Cortex of kidney (tissue), 1 donor: ENCODE measurements at places on chromosomes 2 and 18.

DNA sequence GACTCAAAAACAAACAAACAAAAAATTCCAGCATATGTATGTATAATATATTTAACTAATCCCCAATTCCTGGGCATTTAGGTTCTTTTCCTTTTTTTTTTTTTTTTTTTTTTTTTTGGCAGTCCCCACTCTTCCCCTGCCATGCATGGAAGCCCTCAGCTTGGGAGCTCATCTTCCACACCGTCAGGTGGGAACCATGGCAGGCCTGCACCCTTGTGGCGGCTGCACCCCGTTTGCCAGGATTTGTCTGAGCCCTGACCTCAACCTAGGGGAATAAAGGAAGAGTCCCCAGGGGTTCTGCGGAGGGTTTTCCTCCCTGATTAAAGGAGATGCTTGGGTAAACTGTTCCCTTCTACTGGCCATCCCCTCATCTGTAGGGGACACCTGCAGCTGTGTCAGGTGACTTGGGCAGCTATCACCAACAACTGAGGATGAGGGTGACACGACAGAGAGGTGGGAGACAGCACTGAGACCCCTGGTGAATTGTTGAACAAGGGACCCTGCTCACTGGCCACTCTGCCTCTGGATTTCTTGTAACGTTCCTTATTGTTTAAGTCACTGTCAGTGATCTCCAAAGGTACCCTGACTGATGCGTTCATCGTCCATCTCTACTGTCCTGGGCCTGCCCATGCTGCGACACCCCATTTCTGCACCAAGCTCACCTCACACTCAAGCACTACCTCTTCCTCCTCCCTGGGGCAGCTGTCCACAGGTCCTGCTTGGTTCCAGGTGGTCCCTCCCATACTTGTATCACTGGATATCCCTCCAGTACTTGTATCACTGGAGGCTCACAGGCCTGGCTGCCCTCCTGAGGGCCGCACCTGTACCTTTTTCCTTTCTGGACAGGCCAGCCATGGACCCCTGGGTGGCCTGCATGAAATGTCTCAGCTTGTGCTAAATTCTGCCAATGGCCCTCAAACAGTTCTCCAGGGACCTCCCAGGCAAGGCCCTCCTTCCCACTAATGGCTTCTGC lies 14.5 kb downstream of the TMEM185B start:
- no peak for DNase-seq

DNA sequence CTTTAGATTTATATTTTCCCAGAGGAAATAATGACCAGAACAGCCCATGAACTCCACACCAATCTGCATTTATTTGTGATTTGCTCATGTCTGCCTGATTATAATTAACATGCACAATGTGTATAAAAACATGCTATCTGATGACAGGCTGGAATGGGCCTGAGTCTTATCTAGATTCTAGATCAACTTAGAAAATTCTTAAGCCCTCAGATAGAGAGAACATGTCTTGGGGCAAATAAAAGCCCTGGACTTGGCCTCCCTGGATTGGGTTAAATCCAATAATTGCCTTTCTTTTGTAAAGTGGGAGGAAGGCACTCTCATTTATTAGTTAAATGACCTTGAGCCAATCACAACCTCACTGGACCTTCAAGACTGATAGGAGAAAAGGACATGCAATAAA lies 61.8 kb downstream of the EVA1A start:
- DNase-seq = no peak

- DNase-seq = no peak
Observed at GRCh38 chr2:231362555-231363184, 32.8 kb upstream of the B3GNT7 start.

DNA sequence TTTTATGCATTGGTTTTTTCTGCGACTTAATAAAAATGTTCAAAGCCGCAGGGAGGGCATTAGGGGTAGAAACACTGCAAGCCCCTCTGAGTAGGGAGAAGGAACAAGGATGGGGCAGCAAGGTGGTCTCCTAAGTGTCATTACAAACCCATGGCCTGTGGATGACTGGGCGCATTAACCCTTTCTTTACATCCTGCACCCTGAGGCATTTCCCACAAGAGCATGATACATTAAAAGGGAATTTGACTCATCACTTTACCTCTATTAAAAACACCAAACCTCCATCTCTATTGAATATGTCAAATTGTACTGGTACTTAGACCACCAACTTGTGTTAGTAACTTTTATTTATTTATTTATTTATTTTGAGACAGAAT lies 112.5 kb downstream of the VIT start:
- DNase-seq = no peak

- DNase-seq = no peak
Observed at GRCh38 chr2:216003876-216004696, 9.3 kb downstream of the MREG start.

DNA sequence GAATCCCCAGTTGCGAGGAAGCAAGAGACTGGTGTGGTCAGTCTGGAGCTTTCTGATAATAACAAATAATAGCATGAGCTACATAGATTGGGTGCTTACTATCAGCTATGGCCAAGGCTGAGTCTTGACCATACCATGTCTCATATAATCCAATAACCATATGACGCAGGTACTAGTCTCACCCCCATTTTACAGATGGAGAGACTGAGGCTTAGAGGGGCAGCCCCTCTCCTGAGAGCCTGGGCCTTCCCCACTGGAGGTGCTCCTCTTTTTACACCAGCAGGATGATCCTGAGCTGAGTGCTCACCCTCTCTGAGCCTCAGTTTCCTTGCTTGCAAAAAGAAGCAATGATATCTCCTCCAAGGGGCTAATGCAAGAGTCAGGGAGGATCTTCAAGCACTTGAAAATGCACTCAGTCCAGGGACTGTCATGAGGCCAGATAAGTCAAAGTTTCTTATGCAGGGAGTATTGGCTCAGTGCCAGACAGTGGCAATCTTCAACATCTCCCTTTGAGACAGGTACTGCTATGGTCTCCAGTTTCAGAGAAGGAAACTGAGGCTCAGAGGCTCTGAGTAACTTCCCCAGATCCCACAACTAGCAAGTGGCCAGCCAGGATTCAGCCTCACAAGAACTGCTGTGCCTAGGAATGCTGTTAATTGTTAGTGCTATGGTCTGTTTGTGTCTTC lies 149.7 kb downstream of the TFCP2L1 start:
- no peak for DNase-seq

DNA sequence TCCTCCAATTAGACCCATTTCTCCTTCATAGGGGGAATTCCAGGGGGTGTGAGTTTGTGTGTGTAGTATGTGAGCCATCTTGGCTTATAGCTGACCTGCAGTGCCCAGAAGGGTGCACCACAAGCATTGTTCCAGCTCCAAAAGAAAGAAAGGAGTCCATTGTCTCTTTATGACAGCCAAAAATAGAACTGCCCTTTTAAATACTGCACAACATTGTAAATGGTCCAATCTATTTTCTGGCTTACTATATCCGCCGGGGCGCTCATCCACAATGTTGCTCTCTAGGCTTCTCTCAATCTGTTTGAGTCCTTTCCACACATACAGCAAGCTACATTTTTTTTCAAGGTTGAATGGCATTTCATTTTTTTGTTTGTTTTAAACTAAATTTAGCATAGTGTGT lies 517.5 kb downstream of the STK39 start:
- no peak for DNase-seq

GRCh38 chr2:172213116-172213860 lies 110.6 kb upstream of the DLX2 start:
- no peak for DNase-seq

- no peak for DNase-seq
Observed at GRCh38 chr18:13514558-13514957, 211.8 kb downstream of the FAM210A start.

DNA sequence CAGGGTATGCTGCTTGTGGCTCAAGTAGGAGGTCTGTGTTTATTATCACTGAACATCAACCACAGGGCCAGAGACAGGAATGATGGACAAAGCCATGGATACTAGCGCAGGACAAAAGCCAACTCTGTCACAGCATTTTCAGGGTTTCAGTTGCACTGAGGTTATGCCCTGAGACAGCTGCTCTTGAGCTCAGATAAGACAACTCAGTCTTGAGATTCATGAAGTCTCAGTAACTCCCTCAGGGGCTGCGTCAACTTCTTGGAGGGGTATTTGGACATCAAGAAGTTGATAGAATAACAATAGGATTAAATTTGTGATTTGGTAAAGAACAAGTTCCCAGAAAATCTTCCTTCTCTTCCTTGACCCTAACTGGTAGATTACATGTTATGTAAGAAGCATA lies 287.0 kb upstream of the SLC14A2 start:
- DNase-seq = no peak

GRCh38 chr2:119451336-119452050 lies 19.8 kb downstream of the TMEM37 start:
- no peak for DNase-seq

GRCh38 chr2:215791481-215791937 lies 221.8 kb downstream of the MREG start:
- no peak for DNase-seq

- no peak for DNase-seq
Observed at GRCh38 chr2:8253781-8254180, 428.1 kb upstream of the ID2 start.

GRCh38 chr18:9507565-9508088 lies 32.3 kb downstream of the RALBP1 start:
- no peak for DNase-seq

DNA sequence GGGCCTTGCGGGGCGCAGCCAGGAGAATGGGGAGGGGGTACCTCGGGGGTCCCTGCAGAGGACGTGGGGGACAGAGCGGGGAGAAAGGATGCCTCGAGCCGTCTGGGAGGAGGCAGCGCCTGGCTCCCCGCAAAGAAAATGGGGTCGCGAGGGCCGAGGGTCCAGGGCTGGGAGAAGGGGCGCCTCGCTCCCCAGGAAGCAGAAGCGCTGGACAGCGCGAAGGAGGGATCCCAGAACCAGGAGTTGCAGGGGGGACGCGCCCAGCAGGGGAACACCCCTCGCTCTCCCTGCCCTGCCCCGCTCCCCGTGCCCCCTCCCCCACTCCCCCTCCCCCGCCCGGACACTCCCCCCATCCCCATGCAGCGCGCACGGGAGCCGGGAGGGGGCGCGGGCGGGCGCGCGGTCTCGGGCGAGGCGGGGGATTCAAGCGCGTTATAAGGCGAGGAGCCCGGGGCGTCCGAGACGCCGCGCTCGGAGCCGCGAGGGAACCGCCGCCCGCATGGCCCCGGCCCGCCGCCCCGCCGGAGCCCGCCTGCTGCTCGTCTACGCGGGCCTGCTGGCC lies at the start of gene ERFE:
ERFE (plus strand) TSS at position 462 of the 562 bp plus-strand sequence; CDS start at position 500, 38 bp downstream.
- DNase-seq = no peak

GRCh38 chr2:237026981-237027711 lies 58.5 kb upstream of the COPS8 start:
- no peak for DNase-seq

GRCh38 chr2:235532307-235532706 lies 38.5 kb downstream of the AGAP1 start:
- DNase-seq = no peak

DNA sequence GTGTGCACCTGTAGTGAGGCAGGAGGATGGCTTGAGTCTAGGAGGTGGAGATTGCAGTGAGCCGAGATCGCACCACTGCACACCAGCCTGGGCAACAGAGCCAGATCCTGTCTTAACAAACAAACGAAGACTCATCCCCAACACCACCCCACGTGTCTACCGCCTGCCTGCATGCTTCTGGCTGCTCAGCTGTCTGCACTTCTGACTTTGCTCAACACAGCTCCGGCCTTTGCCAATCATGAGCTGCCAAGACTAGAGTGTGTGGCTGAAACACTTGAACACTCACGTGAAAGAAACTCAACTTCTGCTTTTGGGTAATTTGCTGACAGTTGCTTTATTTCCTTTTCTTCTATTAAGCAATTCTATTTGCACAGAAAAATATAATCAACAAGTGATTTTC lies 32.1 kb upstream of the SP3 start:
- no peak for DNase-seq

- no peak for DNase-seq
Observed at GRCh38 chr2:40043641-40044040, 264.6 kb upstream of the THUMPD2 start.

GRCh38 chr2:201255408-201256033 lies 4.8 kb upstream of the CASP8 start:
- no peak for DNase-seq

- DNase-seq = no peak
Observed at GRCh38 chr2:110713513-110714362, 18.6 kb upstream of the ACOXL start.

DNA sequence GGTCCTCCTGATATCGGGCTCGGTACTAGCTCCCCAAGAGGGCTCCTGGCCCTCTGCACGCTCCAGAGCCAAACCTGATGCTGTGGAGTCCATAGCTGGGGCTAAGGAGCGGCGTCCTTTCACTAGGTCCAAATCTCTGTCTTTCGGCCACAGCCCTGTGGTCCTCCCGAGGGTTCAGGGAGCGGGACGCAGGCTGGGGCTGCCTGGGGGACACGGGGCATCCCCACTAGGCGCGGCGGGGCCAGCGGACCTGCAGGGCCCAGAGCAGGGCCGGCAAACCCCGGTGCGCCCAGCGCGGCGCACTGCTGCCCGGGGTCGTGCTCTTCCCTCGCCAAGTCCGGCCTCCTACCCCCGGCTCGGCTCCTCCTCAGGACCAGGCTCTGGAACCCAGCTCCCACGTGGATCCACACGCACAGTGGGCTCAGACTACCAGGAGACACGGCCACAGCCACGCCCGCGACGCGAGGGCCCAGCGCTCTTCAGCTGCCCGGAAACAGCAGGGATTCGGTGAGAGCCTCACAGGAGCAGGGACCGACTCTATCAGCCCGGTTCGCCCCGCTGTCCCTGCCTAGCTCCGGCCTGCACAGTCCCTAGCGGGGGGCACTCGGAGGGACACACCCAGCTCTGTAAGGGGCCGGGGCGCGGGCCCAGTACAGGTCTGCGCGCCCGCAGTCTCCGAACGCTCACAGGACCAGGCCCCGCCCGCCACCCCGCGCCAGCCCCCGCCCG lies 593 bp downstream of the ZNF514 start:
- DNase-seq = no peak

DNA sequence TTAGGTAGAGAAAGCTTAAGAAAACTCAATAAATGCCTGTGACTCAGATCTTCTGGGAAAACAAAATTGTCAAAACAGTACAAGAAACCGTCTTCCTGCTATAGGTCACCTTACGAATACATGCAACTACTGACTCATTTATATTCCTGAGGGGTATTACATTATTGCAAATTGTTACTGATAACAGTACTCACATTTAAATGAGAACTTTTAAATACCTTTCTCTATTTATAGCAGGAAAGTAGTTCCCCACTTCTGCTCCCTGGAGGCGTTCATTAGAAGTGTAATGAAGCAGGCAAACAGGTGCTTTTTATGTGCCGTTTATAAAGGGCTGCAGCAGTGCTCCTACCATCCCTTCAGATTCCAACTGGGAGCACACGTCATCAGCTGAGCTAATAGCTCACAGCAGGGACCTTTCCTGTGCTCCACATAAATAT lies 65.1 kb upstream of the RPRM start:
- no peak for DNase-seq
